Stimulated activated CD4-positive, alpha-beta T cell treated with anti-CD3 and anti-CD28 coated beads, TNF-alpha, amount 100 ng/mL, for 1 hour (primary cell): ENCODE measurements at places on chromosomes 2 and 18.

GRCh38 chr2:174522553-174522952, 35.7 kb upstream of the GPR155 start:
- no peak for DNase-seq

DNA sequence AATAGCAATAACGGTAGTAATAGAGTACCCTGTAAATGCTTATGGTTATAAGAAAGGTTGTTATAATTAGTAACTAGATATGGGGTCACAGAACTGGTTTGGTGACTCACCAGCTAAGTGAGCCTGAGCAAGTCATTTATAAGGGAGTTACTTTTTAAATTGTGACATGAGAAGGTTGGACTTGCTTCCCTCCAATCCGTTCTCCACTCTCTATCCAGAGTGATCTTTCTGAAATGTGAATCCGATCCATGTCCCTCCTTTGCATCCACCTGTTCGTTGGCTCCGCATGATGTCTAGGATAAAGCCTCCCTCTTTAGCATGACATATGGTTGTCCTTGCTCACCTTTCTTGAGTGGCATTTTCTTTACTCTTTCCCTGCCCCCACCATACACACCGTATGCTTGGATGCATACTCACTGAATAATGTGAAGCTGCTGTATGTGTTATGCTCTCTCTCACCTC, 83.1 kb downstream of the CDC42EP3 start:
- DNase-seq = no peak

DNA sequence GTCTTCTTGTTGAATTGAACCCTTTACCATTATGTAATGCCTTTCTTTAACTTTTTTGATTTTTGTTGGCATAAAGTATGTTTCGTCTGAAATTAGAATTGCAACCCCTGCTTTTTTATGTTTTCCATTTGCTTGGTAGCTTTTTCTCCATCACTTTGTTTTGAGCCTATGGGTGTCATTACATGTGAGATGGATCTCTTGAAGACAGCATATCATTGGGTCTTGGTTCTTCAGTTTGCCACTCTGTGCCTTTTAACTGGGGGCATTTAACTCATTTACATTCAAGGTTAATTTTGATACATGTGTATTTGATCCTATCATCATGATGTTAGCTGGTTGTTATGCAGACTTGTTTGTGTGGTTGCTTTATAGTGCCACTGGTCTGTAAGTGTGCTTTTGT, 489.4 kb upstream of the TNP1 start:
- no peak for DNase-seq

DNA sequence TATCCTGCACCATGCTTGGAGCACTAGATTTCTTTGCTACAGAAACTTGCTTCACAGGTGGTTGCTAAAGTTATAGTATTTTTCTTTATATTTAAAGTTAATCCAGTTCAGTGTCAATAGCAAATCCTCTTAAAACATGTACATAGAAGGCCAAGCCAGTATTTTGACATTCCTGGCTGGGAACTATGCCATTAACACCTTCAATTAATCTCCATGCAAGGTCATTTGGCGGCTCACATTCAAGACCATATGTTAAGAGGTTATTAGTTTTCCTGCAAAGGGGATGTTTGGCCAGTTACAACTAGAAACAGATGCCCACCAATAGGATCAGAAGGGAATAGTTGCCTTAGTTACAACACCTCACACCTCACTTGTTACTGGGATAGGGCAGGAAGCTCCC, 261.3 kb upstream of the MEIS1 start:
- no peak for DNase-seq

GRCh38 chr2:15734674-15735483, 143.2 kb downstream of the DDX1 start:
- no peak for DNase-seq

- DNase-seq = no peak
Observed at GRCh38 chr18:12515550-12515949, 107.8 kb downstream of the PRELID3A start.

DNA sequence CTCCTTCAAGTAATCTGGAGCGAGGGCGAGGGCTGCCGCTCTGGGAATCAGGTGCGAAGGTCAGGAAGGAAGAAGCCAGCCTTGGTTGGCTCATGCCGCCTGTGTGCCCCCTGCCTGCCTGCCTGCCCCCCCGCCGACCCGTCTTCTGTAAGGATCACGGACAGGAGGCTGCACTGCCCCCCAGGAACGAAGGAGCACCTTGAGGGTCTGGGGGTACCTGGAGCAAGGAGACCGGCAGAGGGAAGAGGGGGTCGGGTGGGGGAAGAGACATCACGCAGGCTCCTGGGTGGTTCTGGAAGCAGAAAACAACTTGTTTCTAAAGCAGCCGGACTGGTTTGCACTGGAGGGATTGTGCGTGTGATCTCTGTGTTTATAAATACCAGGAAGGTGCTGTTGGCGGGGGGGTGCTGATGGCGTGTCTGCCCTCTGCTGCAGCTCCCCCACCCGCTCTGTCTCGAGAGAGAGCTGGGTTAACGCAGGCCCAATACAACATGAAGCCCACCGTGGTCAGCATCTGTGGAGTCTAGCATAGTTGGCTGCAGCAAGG, 1.7 kb downstream of the FOSL2 start:
- no peak for DNase-seq

- no peak for DNase-seq
Observed at GRCh38 chr2:11309706-11310105, 34.7 kb downstream of the ROCK2 start.

DNA sequence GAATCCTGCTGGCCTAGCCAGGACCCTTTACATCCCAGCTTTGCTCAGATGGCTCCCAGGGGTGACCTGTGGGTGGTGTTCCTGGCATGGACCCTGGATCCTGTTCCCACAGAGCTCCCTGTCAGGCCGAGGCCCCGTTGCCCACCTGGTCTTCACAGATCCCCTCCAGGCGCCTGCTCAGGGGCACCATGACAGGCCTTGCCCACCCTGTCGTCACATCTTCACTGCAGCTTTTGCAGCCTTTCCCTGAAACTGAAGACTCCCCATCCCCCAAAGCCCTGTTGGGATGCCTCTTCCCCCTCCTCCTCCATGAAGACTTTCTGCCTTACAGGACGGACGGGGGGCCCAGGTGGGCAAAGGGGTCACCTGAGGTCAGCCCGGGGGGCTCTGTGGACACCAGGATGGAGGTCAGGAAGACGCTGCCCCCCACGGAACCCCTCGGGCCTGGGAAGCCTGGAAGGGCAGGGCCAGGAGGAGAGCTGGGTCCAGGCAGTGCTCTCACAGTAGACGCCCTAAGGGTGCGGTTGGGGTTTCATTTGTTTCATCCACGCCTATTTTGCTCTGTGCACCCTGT, 13.0 kb upstream of the KIF1A start:
- no peak for DNase-seq

DNA sequence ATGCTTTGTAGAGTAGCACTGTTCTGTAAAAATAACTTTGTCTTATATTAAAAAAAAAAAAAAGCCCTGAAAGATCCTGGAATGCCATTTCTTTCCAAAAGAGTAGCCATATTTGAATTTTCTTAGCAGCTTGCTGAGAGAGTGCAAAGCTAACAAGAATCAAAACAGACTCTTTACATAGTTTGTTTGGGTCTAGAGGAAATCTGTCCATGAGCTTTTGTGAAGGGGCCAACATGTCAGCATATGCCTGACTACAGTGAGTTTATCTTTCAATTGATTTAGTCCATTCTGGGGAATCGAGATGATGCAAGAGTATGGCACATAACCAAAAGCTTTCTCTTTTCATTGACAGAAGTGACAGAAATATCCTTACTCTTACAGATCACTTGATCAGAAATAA, 777.7 kb upstream of the ACVR2A start:
- DNase-seq = no peak

GRCh38 chr2:190649035-190649797, at the start of gene NAB1:
TSS of gene NAB1 (plus strand) at chr2:190649083. CDS start at chr2:190659177, 10,094 bp downstream.
- DNase-seq = no peak

- DNase-seq = no peak
Observed at GRCh38 chr18:3983351-3983969, 471.6 kb downstream of the DLGAP1 start.
